ENCODE measurements at places on chromosomes 16 and 17.

GRCh38 chr16:11805556-11805955 is 8.5 kb upstream of the ZC3H7A start:
- DNase-seq = no peak

- DNase-seq = peak; percentile 21
These were observed at the start of gene RAB34 for GRCh38 chr17:28717578-28718332. RAB34 (minus strand) TSS chr17:28717868; CDS start chr17:28717266, 602 bp downstream.

GRCh38 chr16:5018793-5019192 is 14.9 kb downstream of the NAGPA start:
- no peak for DNase-seq

GRCh38 chr17:7318121-7318860 is 3.1 kb upstream of the GPS2 start:
- no peak for DNase-seq

- DNase-seq = peak; percentile 54
These were observed 55.8 kb downstream of the MYH13 start for GRCh38 chr17:10316801-10317542.
